ENCODE measurements at places on chromosomes 16 and 17. TPM values are rescaled to one million over a fixed set of nuclear protein-coding genes. Genes with fewer than 3 reads are reported as not detected.

GRCh38 chr17:79326814-79327213 lies 252.2 kb downstream of the ENGASE start:
- no peak for DNase-seq

DNA sequence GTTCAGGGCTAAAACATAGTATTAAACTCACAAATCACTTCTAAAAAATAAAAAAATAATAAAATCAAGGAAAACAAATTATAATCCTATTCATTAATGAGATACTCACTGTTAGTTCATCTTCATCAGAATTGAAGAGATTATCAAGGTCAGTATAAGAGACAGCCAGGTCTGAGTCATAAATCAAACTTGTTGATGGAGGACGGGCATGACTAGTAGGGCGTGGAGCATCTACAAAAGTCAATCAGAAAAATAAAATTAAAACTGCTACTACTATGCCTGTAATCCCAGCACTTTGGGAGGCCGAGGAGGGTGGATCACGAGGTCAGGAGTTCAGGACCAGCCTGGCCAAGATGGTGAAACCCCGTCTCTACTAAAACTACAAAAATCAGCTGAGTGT lies 59.1 kb upstream of the INTS2 start:
- peak; percentile 13 for DNase-seq

DNA sequence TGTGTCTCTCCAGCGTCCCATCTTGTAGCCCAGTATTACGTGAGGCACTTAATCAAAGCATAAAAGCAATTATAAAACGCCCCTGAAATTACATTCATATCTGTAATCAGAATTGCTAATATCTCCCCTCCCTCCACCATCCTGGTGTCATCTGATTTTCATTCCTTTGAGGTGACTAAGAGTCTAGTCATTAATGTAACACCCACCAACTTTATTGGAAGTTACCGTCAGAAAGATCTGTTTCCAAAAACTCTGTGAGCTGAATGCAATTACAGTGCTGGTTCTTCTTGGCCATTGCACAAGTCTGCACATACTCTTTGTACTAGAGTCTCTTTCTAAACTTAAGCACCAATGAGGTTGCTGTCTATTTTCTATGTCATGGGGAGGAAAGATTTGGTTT lies 12.5 kb upstream of the MAF start:
- no peak for DNase-seq

GRCh38 chr16:53600126-53600525 lies 97.1 kb upstream of the AKTIP start:
- DNase-seq: no peak

DNA sequence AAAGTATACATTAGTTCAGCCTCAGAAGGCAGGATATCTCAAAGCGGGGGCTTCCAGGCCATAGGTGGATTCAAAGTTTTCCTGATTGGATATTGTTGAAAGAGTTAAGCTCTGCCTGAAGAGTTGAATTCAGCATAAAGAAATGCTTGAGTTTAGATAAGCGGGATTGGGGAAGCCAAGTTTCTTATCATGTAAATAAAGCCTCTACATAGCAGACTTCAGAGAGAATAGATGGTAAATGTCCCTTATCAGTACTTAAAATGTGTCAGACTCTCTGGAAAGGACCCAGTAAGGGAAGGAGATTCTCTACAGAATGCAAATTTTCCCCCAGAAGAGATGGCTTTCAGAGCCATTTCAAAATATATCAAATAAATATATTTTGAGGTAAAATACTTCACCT lies 423.5 kb downstream of the SHISA9 start:
- DNase-seq: no peak

DNA sequence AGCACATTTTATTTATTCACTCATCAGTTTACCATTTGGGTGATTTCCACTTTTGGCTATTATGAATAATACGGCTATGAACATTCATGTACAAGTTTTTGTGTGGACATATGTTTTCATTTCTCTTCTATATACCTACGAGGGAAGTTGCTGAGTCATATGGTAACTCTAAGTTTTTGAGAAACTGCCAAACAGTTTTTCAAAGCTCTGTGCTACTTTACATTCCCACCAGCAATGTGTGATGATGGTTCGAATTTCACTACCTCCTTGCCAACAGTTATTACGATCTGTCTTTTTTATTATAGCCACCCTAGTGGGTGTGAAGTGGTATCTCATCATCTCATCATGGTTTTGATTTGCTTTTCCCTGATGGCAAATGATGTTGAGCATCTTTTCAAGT lies 63.7 kb upstream of the MRTFB start:
- no peak for DNase-seq

- DNase-seq: no peak
These were observed 14.2 kb upstream of the IL21R start for GRCh38 chr16:27387724-27388123.

DNA sequence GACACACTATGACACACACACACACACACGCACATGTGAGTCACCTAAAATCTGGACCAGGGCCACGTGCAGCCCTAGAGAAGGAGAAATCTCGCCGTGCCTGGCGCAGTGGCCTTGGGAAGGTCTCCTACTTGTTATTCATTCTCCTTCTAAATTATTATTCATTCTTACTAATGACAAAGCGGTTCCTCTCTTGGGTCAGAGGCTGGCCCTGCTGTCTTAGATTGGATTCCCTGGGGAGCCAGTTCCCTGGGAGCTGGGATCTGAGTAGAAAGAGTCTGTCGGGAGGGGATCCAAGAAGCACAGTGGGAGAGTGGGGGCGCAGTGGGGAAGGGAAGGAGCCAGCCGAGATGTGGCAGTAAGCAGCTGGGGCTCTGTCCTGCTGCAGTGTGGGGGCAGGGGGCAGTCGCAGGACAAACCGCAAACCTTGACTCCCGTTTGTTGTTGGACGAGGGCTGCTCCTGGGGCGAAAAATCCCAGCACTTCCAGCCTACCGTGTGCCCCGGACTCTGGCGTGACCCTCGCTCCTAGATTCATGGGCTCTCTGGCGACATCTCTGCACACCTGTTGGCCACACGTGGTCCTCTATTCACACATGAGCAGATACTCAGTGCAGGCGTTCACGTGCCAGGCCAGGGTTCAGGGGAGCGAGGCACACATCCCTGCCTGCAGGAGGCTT lies 18.7 kb upstream of the JPH3 start:
- no peak for DNase-seq

GRCh38 chr16:71885261-71885650 lies 1.3 kb upstream of the ZNF821 start:
- DNase-seq: no peak

EPX gene
- not detected for polyA plus RNA-seq

CCL13 gene
- not detected for polyA plus RNA-seq

CASKIN2 gene
- 9.9 TPM for polyA plus RNA-seq
